Psoas muscle (tissue), 8 donors: ENCODE measurements at places on chromosomes 1 and 21. TPM values are rescaled to one million over a fixed set of nuclear protein-coding genes. Genes with fewer than 3 reads are reported as not detected.
A peak's percentile ranks its signal among the peaks of the same experiment; 100 is the strongest.

Gene FHAD1
- not detected for polyA plus RNA-seq

Gene NTMT2
- not detected for polyA plus RNA-seq

Gene ADORA3
- 0.69 TPM for polyA plus RNA-seq

Gene DEPDC1
- polyA plus RNA-seq, result 0.03 TPM

Gene LORICRIN
- not detected for polyA plus RNA-seq

Gene CELSR2
- 3.7 TPM for polyA plus RNA-seq

Gene AVPR1B
- not detected for polyA plus RNA-seq

Gene AIRE
- polyA plus RNA-seq, result 0.17 TPM

DNA sequence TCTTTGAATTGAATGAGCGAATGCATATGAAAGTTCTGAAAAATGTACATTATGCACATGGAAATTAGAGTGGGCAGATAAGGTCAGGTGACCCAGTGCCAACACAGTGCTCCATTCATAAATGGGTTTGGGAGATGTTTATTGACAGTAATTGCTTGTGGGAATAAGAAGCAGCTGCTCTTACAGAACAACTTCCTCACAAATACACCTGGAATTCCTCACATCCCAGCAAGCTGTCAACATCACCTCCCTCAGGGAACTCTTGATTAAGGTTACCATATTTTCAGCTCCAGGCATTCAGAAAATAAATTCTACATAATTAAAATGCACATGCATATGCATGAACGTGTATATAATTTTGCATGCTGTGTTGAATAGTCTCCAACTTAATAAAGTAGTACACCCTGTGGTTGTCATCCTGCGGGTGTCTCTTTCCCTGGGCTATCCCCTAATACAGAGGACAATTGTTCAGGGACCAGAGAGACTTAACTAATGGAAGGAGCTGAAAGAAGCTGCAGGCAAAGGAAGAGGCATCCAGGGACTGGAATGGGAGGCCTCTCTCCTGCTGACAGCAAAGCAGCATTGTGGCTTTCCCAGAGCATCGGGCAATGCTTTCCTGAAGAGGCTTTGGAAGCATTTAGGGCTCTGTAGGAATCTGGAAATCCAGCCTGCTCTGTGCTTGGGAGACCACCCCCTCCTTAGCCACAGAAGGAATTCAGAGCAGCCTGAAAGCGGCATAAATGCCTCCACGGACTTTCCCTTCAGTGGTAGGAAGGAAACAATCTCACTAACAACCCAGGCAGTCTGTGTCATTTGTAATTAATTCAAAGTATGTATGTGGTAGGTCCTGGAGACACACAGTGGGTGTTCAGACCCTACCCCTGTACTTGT, 55.2 kb upstream of the GNG12 start:
- DNase-seq, result no peak

GRCh38 chr21:38769191-38769780, 36.4 kb upstream of the ETS2 start:
- no peak for DNase-seq

DNA sequence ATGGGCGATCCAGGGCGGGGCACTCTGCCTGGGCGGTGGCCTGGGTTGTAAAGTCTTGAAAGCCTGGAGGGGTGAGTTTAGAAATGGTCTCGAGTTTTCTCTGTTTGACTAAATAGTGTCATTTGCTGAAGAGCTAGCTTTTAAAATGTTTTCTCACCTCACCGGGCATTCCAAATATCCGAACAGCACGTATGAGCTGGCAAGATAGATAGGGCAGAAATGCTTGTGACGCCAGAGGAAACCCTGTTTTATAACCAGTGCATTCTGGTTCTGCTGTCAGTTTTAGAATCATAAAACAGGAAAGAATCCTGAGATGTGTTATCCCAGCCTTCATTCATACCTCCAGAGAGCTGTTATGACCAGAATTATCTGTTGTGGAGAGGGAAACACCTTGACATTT, 725 bp downstream of the RTCA start:
- DNase-seq, result no peak

DNA sequence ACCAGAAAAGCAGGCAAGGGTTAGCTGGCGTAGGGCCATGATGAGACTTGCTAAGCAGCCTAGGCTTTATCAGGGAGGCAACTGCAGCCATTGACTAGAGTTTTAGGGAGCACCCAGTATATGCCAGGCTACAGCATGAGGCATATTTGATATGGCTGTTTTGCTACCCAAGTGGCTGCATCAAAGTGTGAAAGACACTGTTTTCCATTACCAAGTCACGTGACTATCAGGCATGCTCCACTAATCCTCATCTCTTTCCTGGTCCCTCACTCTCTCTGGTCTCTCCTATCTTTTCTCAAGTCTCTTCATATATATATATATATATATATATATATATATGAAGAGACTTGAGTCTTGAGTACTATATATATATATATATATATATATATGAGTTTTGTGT, 206.7 kb upstream of the POU3F1 start:
- DNase-seq, result no peak

DNA sequence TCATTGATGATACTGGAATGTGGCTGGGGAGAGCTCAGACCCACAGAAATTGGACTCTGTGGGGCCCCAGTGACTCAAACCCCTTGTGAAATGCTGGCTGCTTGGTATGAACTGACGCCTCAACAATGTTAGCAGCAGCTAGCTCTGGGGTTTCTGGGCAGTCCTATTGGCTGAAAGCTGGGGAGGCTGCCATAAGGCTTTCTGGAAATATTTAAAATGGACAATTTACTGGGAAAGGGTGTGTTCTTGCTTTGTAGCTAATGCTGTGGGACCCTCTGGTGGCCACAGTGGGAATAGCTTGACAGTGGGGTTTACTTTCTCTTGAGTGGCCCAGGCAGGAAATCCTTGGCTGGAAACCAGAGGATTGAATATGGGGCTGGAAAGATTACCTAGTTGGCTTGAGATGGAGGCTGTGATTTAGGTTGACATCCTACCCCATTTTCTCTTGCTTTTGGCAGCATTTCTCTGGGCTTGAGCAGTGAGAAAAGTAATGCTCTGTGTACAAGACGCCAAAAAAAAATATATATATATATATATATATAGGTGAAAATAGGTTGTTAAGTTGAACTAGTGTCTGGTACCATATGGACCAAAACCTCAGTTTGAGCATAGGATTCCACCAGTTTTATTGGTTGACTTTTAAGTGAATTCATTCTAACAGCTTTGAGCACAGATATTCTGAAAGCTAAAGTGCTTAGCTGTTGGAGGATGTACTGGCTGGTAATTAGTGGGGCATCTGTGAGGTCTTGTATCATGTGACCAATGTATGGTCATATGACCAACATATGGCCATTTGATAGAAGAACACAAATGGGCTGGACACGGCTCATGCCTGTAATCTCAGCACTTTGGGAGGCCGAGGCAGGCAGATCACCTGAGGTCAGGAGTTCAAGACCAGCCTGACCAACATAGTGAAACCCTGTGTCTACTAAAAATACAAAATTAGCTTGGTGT, 8.2 kb upstream of the S100A10 start:
- DNase-seq, result peak; percentile 88

DNA sequence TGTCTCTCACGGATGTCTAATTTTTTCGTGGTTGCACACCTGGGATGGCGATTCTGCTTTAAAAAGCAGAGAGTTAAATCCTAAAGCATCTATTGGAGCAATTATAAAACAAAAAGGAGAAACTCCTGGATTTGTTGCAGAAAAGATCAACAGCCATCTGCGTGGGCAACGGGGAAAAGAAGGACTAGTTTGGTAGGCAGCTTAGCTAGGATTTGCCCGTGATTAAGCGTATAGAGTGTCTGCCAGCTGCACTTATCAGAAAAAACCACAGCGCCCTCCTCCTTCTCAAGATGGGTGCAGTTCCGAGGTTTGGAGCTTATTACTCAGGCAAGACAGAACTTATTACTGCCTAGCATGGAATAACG, 526 bp upstream of the SLC25A24 start:
- no peak for DNase-seq

DNA sequence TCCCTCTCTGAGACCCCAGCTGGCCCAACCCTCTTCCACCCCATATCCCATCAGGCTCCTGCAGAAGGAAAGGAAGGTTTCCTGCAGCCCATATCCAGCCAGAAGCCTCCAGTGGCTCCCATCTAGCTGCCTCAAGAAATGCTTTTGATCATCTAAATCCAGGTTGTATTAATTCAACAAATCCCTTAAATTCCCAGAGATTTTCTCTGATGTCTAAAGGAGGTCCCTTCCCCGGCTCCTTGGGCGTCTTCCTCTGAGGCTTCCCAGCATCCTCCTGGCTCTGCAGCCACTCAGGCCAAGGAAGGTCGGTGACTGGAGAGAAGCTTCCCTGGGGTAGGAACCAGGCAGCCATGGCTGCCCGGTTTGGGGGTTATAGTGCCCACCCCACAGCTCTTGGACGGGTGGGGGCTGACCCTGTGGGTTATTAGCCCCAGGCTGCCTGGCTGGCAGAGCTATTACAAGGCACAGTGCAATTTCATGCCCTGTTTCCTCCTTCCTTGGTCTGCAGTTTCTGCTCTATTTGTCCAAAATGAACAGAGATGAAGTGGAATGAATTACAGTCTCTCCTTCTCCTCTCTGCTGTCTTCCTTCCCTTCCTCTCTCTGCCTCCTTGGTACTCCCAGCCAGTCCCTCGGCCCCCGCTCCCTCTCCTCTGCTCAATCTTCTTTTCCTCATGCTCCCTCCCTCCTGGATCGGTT, 34.8 kb upstream of the DISP3 start:
- DNase-seq, result no peak

- no peak for DNase-seq
Measured at GRCh38 chr1:46131712-46132528, 509 bp downstream of the PIK3R3 start.

GRCh38 chr1:220113136-220113695, 19.3 kb downstream of the IARS2 start:
- DNase-seq, result no peak

GRCh38 chr1:188402986-188403385, 1574.2 kb downstream of the PLA2G4A start:
- no peak for DNase-seq

DNA sequence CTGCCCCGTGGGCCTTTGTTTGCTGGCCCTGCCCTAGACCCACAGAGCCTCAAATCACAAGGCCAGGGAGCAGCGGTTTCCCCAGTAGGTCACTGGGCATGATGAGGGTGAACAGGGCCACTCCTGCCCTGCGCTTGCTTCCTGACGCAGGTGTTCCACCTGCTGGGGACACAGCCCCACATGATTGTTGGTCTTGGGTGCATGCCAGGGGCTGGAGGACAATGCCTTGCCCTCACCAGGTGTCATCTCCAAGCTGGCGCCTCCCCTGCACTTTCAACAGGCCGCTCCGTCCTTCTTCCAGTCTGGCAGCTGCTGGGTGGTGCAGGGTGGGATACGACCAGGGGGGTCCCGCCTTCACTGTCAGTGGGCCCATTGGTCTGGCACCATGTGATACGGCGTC, 24.3 kb downstream of the IL10RB start:
- no peak for DNase-seq

- DNase-seq, result no peak
Measured at GRCh38 chr1:106038260-106038659, 1018.2 kb upstream of the PRMT6 start.

GRCh38 chr1:18058206-18058921, 49.2 kb upstream of the IGSF21 start:
- no peak for DNase-seq

DNA sequence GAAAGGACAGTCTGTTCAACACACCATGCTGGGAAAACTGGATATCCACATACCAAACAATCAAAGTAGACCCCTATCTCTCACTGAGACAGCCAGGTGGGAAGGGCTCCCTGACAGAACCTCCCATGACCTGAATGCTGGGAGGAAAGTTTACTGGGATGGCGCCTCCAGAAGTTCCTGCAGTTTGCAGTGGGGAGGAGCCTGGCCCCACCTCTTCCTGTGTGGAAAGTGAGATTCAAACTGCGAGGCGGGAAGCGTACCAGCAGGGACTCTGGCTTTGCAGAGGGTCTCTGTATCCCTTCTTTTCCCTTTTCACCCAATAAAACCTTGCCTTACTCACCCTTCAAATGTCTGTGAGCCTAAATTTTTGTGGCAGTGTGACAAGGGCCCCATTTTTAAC, 190.7 kb downstream of the HHIPL2 start:
- DNase-seq, result no peak

- peak; percentile 93 for DNase-seq
Measured at GRCh38 chr21:45001134-45002095, 61.6 kb downstream of the SLX9 start.

DNA sequence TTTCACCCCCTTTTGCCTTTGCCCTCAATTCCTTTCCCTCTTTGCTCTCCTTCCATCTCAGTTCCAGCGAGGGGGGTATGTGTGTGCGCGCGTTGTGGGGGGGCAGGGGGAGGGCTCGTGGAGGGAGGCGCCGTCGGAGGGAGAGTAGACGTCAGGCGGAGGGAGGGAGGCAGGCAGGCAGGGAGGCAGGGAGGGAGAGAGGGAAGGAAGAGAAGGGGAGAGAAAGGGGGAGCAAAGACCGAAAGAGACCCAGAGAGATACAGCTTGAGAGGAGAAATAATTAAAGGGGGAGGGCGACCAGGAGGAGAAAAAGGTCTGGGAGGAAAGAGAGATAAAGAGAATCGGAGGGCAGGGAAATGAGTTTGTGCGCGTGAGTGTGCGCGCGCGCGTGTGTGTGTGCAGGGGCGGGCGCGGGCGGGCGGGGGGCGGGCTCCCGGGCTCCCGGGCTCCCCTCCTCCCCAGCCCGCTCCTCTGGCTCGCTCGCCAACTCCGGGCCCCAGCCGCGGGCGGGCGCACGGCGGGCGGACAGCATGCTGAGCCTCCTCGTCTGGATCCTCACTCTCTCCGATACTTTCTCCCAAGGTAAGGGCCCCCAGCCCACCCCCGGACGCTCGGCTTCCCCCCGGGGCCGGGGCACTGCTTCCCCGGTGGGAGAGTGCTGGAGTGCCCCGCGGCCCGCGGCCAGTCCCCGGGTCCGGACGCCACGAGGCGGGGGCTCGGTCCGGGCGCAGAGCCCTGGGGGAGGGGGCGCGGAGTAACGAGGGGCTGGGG, at the start of gene KIRREL1:
Gene KIRREL1, plus strand, starts transcription at position 499 of the 771 bp plus-strand sequence. Its CDS starts 32 bp downstream, at position 531.
- DNase-seq, result peak; percentile 74

GRCh38 chr1:211305044-211305443, 21.6 kb upstream of the TRAF5 start:
- DNase-seq, result no peak

GRCh38 chr1:222552882-222553281, 5.0 kb upstream of the HHIPL2 start:
- DNase-seq, result no peak

DNA sequence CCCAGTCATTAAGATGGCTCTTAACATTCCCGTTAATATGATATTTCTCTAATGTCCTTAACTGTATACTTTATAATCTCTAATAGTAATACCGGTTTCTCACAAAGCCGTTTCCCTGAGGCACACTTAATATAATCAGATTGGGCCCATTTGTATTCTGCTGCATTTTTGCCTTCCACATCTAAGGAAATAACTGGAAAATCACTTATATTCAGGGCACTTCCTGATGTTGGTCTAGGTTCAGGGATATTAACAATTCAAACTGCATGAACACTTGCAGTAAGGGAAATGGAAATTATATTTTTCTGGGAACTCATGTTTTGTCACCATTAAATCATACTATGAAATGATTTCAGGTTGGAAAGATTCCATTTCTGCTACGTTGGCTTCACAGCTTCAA, 119.8 kb downstream of the TPR start:
- no peak for DNase-seq

DNA sequence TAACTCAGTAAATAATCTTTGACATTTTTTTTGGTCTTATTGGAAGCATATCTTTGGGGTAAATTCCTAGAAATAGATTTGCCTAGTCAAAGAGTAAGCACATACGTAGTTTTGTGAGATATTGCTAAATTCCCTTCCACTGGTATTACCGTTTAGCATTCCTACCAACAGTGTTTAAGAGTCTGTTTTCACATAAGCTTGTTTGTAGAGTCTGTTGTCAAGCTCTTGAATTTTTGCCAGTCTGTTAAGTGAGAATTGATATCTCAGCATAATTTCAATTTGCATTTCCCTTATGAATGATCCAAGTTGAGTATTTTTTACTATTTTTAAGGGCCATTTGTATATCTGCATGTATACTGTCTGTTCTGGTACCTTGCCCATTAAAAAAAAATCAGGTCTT, 37.0 kb upstream of the MPC2 start:
- no peak for DNase-seq
